ENCODE measurements at places on chromosomes 11 and 22.

GRCh38 chr11:119924017-119924416 is 195.0 kb upstream of the NECTIN1 start:
- DNase-seq: no peak

- DNase-seq: peak; percentile 36
Observed at GRCh38 chr11:60334005-60334620, 7.1 kb downstream of the MS4A6E start.

DNA sequence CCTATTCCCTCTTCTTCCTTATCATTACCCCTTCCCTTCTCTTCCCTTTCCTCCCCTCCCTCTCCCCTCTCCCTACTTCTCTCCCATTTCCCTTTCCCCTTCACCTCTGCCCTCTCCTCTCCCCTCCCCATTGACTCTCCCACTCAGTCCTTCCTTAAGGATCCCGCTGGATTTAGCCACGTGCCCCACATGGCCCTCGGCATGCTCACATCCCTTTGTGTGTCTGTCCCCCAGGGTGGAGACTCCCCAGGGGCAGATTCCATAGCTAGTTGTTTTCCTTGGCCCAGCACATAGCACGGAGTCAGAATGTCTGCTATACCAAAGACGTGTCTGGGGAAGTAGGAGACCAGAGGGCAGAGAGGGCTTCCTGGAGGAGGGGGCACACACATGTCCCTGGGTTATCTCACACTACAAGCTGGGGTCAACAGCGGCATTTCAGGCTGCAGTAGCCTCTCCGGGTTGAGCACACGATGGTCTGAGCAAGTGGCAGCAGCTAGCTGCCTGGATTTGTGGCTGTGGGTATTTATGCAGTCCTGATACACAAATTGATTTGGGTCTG is 487.0 kb downstream of the TBC1D22A start:
- no peak for DNase-seq

DNA sequence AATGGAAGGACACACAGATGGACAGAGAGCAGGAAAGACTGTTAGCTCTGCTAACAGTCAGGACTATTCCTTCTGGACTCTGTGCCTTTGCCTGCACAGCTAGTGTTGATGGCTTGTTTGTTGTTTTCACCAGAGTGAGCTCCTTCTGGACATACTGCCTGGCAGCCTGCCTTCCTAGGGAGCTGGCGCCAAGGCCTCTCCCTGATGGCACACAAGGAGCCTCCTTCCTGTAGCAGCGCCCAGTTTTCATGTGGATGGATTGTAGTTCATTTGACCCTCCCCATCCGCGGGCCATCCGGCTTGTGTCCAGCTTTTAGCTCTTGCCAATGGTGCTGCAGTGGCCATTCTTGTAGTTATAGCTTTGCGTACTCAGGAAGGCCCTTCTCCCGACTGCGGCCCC is 16.6 kb upstream of the BCR start:
- DNase-seq: no peak

DNA sequence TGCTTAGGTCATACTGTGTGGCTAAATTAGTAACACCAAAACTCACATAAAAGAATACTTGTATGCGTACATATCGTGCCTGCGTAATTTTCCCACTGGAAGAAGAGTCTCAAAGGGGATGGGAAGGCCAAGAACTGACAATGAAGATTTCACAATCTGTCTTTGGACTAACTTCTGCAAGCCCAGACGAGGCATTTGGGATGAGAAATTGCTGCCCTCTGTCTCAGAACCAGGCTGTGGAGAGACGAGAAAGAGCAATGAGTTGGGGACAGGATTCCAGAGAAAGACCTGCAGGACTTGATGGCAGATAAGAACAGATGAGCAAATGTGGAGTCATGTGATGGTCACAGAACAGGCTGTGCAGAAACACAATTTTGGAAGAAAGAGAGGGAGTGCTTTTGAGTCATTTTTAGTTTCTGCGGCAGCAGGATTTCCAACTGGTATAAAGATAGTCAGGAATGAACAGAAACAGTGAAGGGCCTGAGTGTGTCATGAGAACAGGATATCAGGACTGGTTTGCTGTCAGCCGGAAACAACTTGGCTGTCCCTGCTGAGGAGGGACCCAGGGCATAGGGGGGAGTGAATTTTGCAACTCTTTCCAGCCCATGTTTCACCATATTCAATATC is 82.7 kb upstream of the CTSC start:
- no peak for DNase-seq

- DNase-seq: no peak
Observed at GRCh38 chr11:103378931-103379330, 269.7 kb downstream of the DYNC2H1 start.

GRCh38 chr11:60762851-60763691 is 6.4 kb downstream of the MS4A15 start:
- peak; percentile 41 for DNase-seq

- no peak for DNase-seq
Observed at GRCh38 chr11:80116796-80117195, 676.0 kb upstream of the TENM4 start.

- no peak for DNase-seq
Observed at GRCh38 chr11:34169686-34170085, 64.3 kb downstream of the NAT10 start.

DNA sequence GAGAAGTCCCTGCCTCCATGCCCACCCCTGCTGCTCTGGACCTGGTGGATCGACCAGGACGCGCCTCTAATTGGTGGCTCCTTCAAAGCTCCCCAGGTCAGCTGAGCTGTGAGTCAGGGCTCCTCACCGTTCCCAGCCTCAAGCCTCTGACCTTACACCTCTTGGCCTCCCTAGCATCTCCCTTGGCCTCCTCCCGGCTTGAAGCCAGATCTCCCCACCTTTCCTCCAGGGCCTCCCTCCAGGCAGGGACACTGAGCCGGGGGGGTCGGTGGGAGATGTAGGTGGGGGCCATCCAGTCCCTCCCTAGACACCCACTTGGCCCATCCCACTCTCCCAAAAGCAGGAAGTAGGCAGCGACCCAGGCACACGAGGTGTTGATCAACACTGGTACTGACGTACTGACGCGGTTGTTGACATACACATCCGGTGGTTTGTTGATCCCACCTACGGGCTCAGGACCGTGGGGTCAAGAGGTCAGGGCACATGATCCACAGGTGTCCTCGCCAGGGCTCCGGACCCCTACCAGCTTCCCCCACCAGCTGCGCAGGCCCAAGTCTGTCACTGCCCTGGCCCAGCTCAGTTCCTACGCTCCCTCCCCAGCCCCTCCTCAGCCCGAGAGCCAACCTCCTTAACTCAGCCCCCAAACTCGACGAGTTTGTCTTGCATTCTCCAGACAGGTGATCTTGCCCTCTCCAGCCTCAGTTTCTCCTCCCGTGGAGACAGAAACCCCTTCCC is 802 bp downstream of the ATG2A start:
- DNase-seq: no peak

DNA sequence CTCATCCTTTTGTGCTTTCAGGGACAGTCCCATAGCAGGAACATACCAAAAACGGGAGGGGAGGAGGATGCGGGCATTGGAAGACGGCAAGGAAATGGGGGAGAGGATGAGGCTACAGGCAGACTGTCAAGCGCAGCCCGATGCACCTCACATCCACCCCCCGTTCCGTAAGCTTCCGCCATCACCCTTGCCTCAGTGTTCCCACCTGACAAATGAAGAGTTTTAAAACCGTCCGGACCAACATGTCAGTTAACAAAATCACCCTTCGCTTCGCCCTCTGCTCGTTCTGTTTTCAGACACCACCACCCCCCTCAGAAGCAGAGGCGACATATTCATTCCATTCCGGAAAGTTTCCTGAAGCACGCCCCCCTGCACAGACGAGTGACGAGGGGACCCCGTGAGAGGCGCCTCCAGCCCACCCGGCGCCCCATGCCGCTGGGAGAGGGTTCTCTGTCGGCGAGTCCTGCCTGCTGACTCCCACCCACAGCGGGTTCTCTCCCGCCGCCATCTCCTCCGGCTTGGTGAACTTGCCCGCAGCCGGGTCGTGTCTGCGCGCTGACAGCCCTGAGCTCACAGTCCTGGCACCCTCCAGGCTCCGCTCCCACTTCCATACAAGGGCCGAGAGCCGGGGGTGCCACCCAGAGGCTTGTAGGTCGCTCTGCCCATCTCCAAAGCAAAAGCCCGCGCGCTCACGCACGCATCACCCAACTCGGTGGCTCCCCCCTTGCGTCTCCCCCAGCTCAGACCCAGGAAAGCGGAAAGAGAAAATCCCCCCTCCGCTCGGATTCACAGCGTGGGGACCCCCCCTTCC is 1.5 kb downstream of the IGSF9B start:
- no peak for DNase-seq

DNA sequence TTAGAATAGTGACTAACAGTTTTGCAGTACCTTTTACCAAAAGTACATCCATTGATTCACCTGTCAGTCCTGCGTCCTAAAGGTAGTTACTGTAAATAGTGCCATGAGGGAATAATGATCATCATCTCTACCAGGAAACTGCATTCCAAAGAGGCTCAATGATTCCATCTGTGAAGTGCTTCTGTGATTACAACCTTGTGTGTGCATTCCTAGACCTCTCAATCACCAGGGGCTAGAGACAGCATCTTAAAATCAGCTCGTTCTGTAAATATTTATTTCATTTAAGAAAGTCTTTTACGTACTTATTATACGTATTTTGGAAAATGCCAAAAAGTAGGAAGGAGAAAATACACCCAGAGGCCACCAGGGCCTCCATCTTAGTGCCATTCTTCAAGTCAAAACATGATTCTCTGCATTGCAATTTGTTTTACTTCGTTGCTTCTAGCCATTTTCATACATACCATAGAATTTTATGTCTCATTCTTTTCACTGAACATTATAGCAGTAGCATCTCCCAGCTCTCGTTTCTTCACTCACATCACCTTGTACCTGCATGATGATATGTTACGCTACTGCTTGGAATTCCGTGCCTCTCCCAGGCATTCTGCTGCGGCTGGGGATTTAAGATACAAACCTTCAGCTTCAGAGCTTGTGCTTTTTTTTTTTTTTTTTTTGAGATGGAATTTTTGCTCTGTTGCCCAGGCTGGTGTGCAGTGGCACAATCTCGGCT is 117.0 kb downstream of the SEZ6L start:
- DNase-seq: no peak

GRCh38 chr11:22454461-22455090 is 116.4 kb downstream of the SLC17A6 start:
- no peak for DNase-seq

DNA sequence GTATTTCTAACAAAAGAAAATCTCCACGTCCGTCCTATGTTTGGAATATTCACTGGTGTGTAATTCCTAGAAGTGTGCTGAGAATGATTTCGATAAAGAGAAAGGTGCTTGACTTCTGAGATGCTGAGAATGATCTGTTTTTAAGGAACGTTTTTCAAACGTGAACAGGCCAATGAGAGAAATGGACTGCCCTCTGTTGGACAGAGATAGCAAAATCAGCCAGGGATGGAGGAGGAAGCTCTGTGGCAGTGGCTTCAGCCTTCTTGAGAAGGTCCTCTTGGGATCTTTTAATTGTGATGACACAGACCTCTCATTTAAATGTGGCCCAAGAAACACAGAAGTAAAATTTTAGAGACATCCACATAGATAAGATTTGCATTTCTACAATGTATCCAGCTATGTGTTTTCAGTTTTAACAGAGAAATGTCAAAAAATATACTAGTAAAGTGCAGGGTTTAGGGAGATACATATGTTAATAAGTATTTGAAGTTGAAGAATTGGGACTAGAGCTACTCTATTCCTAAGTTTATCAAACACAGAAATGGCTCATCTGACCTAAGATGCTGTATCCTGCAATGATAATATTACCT is 84.0 kb upstream of the RCN1 start:
- DNase-seq: no peak

DNA sequence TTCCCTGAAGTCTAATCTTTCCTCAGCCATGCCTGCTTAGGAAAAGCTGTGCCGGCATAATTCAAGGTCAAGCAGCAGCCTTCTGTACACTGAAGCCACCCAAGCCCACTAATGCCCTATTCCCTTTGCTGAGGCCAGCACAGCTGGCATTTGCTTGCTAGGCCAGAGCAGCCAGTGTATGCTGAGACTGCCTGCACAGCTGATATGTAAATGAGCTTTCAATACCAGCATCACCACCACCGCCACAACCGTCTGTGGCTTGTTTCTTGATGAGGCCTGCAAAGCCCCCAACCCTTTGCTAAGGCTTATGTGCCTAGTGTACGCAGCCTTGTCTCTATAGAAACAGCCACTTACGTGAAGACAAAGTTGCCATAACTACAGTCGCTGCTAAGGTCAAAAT is 56.3 kb upstream of the TNRC6B start:
- no peak for DNase-seq

DNA sequence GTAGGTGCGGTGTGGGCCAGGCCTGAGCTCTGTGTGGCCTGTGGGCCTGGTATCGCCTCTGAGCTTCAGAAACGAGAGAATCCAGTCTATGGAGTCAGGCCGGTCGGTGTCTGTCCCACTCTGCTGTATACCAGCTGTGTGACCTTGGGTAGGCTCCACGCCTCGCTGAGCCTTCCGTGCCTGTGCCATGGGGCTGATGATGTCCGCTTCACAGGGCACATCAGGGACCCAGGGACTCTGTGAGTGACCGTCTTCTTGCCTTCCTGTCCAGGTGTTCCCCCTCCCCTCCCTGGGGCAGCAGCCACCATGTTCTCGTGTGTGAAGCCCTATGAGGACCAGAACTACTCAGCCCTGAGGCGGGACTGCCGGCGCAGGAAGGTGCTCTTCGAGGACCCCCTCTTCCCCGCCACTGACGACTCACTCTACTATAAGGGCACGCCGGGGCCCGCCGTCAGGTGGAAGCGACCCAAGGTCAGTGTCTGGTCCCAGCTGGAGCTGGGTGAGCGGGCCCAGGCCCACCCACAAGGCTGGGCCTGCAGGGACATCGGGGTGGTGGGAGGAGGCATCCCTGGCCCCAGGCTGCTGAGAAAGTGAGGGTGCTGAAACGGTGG is 17.9 kb downstream of the CAPN5 start:
- DNase-seq: no peak

DNA sequence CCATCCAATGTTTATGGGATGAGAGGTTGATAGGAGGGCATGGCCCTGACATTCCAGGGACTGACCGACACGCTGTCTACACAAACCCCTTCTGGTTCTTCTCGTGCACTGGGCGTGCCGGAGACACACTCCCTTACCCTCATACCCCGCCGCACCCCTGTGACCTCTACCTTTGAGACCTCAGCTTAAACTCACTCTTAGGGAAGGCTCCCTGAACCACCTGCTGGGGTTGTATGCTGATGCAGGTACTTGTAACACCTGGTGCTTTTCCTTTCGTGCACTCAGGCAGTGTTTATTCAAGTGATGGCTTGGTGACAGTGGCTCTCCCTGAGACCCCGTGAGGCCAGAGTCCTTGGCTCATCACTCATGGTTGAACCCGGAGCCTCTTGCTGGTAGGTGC is 12.0 kb downstream of the PPARA start:
- DNase-seq: no peak

- no peak for DNase-seq
Observed at GRCh38 chr11:80146232-80146631, 705.4 kb upstream of the TENM4 start.

DNA sequence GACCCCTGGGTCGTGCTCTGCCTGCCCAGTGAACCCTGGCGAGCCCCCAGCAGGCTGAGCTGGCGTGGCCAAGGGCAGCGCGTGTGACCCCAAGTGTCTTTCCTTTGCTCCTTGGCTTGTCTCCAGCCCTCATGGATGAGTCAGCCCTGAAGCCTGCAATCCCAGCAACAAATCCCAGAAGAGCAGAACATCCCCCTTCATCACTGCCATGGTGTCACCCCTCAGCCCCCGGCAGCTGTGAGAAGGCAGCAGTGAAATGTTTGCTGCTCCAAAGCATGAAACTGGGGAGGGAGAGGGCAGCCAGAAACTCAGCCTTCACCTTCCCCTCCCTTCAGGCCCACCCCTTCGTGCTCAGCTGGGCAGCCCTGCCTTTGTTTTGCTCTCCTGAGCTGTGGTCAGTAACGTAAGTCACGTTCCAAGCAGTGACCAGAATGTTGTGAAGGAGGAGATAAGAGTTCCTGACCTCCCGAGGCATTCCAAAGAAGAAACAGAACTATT is 29.8 kb downstream of the ADAMTS15 start:
- no peak for DNase-seq
